ENCODE measurements at places on chromosomes 5 and 9.

DNA sequence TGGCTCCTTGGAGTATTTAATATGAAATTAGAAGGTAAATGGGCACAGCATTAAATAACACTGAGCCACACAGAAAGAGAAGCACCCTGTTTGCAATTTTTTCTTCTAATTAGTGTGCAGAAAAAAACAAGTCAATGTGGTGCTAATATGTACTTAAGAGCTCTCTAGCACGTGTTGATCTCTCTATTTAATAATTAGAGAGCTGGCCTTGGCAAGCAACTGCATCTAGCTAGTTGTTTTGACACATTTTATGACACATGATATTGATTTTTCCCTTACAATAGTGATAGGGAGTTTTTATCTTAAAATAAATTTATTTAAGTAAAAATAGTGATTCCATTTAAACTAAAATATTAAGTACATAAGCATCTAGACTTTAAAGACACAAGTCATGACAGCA, 54.5 kb upstream of the NUDT12 start:
- DNase-seq = no peak

GRCh38 chr9:24459953-24460352, 85.7 kb downstream of the IZUMO3 start:
- no peak for DNase-seq

DNA sequence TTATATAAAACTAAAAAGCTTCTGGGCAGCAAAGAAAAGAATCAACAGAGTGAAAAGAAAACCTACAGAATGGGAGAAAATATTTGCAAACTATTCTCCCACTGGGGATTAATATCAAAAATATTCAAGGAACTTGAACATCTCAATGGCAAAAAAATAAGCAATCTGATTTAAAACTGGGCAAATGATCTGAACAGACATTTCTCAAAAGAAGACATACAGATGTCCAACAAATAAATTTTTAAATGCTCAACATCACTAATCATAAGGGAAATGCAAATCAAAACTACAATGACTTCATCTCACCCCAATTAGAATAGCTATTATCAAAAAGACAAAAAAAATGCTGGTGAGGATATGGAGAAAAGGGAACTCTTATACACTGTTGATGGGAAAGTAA, 57.2 kb upstream of the SSBP2 start:
- DNase-seq = no peak

GRCh38 chr5:154648706-154649105, 106.5 kb upstream of the LARP1 start:
- DNase-seq = no peak

DNA sequence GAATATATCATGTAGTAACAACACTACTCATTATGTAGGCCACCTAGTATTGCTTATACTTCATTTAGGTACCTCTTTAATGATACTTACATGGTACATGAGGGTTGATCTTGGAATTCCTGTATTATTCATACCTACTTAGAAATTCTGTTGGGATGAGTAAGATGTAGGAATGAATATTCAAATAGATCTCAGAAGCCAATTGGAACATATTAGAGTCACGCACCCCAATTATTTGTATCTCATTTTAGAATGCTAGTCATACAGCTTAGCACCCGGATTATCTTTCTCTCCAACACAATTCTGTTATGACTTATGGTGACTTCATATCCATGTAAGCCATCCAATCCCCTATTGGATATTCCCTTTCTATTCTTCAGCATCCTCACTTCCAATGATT, 106.7 kb upstream of the SH3GL2 start:
- no peak for DNase-seq

GRCh38 chr5:173123416-173123815, 20.9 kb upstream of the BNIP1 start:
- no peak for DNase-seq

GRCh38 chr5:135237748-135238103, 161.3 kb downstream of the MACROH2A1 start:
- DNase-seq = peak; percentile 4

- DNase-seq = no peak
Observed at GRCh38 chr9:99472916-99473245, 250.8 kb downstream of the SEC61B start.

GRCh38 chr9:7245976-7246580, 488.3 kb downstream of the KDM4C start:
- DNase-seq = no peak

GRCh38 chr5:33375900-33376299, 64.9 kb upstream of the TARS1 start:
- no peak for DNase-seq

Measured in stimulated activated CD4-positive, alpha-beta T cell treated with anti-CD3 and anti-CD28 coated beads, Interleukin-2, amount 100 ng/mL, for 24 hours (primary cell).